Bronchial epithelial cell (primary cell): ENCODE measurements at places on chromosomes 6 and 20.

GRCh38 chr6:151118461-151119123 lies 121.2 kb upstream of the AKAP12 start:
- DNase-seq, result no peak

DNA sequence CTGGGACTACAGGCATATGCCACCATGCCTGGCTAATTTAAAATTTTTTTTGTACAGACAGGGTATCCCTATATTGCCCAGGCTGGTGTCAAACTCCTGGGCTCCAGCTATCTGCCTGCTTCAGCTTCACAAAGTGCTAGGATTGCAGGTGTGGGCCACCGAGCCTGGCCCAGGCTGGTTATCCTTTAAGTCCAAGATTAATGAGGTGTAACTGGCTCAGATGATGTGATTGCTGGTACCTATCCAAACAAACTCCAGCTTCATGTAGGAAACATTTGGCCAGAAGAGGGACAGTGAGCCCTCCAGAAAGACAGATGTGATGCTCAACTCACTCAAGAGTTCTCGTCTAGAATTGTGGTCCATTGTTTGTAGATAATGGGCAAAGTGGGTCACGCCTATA lies 9.2 kb upstream of the ZNF318 start:
- no peak for DNase-seq

DNA sequence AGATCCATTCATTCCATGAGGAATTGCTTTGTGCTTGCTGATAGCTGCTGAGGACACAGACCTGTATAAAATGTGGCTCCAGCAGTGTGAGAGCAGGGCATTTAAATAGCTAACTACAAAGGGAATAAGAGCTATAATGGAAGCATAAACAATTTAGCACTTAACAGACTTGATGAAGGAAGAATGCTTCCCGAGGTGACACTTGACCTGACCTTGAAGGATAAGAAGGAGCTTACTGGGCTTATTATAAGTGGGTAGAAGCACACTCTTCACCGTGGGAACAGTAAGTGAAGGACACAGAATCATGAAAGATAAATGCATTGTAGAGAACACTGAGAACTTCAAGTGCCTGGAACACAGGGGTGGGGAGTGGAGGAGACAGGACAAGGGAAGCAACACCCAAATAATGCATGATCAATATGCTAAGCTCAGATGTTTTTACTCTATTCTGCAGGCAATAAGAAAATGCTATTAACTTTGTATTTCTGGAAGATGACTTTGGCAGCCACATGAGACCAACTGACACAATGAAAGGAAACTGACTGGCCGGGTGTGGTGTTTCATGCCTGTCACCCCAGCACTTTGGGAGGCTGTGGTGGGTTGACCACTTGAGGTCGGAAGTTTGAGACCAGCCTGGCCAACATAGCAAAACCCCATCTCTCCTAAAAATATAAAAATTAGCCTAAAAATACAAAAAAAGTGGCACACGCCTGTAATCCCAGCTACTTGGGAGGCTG lies 84.2 kb downstream of the EPB41L2 start:
- DNase-seq, result no peak

- DNase-seq, result no peak
These were observed 118.7 kb downstream of the SYNDIG1 start for GRCh38 chr20:24588047-24588635.

GRCh38 chr6:87342829-87343228 lies 1.8 kb upstream of the C6orf163 start:
- no peak for DNase-seq

- DNase-seq, result peak; percentile 61
These were observed 61.1 kb downstream of the FAM217A start for GRCh38 chr6:4017834-4018170.

- peak; percentile 98 for DNase-seq
These were observed 9.0 kb downstream of the LRP11 start for GRCh38 chr6:149855040-149855654.

DNA sequence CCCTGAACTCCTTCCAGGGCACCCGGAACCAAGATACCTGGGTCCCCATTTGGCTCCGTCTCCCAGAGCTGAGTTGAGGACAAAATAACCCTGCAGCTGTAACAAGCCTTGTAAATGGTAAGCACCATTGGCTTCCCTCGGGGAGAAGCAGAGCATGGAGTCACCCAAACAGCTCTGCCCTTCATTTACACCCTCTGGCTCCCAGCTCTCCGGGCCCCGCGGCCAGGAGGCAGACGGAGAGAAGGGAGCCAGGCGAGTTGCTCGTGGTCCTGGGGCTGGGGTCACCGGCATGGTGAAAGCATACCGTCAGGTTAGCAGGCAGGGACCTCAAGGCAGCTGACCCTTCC lies 2.1 kb downstream of the TFEB start:
- DNase-seq, result no peak

DNA sequence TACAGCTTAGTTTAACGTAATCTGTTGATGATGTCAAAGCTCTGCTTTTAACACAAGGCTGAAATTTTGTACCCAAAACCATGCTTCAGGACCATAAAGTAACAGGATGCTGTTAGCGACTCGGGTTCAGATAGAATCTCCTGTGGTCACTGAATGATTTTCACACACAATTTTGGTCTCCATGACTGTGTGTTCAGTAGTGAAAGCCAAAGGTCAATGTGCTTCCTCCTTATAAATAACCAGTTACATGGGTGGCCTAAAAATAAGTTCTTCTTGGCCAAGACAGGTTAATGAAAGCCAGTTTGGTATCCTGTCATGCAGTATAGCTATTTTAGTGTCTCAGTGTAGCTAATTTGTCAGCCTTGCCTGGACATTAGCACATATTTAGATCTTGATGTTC lies 19.1 kb upstream of the LOC128125822 start:
- no peak for DNase-seq

GRCh38 chr20:20786428-20786827 lies 74.0 kb upstream of the RALGAPA2 start:
- DNase-seq, result no peak

DNA sequence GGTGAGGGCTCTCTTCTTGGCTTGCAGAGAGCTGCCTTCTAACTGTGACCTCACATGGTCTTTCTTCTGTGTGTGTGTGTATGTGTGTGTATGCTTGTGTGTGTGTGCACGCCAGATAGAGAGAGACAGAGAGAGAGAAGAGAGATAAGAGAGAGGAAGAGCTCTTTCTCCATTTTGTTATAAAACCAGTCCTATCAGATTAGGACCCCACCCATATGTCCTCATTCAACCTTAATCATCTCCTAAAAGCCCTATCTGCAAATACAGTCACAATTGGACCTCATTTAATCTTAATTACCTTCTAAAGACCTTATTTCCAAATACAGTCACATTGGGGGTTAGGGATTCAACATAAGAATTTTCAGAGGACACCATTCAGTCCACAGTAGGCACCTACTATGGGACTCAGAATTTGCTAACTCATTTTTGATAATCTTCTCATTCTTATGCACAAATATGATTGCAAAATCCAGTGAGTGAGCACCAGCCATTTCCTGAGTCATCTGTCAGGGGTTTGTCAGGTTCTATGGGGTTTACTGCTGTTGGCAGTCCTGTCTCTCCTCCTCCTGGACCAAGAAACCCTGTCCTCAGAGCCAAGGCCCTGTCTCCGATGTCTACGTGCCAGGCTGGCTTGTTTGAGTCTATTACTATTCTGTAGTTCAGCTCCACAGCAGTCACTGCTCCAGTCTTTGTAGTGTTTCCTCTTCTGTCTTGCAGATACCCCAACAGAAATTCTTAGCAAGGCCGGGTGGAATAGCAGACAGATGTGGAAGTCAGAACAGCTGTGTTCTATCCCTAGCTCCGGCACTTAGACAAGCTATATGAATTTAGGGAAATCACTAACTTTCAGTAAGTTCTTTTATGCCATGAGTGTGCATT lies 59.0 kb upstream of the FAM184A start:
- peak; percentile 81 for DNase-seq

- no peak for DNase-seq
These were observed 246.6 kb downstream of the LY86 start for GRCh38 chr6:6835223-6835503.

DNA sequence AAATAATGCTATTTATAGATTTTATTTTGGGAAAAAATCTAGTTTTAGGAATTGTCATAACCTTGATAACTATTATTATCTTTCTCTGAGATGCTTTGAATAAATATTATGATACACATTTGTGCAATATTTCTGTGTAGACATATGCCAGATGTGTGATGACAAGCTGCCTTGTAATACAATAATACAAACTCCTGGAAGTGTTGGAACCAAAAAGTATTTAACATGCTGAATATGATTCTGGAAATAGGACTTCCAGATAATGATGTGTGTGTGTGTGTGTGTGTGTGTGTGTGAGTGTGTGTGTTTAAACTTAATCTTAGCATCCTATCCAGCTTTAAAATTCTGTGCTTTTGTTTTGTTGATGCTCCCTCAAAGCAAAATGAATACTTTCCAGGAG lies 233.6 kb downstream of the ADGRB3 start:
- DNase-seq, result no peak

- DNase-seq, result no peak
These were observed 40.7 kb downstream of the BFSP1 start for GRCh38 chr20:17490501-17490900.

DNA sequence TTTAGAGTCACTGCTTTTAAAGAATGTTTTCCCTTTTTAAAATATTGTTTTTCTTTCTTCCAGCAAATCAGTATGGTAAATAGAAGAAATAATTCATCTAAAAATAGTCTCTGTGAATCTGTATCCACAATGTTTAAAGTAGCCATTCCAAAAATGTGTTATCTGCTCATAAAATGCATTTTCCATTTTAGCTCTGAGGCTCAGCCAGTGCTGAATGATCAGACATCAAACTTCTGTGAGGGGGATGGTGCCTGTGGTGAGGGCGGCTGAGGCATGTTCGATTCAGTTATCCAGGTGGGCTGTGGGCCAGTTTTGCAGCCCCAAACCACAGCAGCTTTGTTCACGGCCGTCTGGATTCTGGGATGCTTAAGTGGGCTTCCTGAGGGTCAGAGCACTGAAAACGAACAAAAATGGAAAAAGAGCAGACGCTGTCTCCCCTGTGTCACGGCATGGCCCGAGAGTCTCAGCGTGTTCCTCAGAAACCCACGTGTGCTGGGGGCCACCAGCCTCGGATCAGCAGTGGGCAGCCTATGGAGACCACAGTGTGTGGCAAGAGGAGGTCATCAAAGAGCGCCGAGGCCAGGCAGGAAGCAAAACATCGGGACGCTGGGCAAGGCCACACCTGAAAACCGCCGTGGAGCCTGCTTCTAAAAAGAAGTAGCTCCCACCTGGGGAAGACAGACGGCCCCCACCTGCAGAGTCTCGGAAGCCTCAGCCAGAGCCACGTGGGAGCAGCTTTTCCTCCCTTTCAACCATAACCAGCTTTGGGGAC lies 134.9 kb upstream of the THBS2 start:
- no peak for DNase-seq

GRCh38 chr6:149334201-149334600 lies 16.7 kb downstream of the TAB2 start:
- peak; percentile 86 for DNase-seq

DNA sequence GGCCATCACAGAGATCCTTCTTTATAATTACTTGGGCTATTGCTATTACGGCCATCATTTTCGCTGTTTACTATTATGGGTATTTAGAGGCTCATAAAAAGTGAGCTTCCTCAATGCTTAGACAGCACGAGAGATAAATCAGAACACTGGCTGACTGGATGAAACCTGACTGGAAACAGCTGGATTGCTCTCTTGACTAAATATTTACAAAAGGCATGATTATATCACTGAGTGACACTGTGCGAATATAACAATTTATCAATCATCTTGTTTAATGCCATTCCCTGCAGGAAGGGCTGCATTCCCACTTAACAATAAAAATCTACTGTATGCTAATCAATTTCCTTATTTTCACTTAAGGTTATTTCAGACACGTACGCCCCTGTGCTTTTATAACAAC lies 260.1 kb upstream of the ARID1B start:
- no peak for DNase-seq

DNA sequence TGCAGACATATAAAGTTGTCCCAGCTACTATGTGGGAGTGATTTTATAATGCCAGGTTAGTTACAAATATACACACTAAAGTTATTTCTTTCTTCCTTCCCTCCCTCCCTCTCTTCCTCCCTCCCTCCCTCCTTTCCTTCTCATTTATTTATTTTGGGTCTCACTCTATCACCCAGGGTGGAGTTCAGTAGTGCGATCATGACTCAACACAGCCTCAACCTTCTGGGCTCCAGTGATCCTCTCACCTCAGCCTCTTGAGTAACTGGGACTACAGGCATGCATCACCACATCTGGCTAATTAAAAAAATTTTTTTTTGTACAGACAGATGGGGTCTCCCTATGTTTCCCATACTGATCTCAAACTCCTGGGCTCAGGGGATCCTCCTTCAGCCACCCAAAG lies 59.2 kb downstream of the PHF20 start:
- DNase-seq, result peak; percentile 37

DNA sequence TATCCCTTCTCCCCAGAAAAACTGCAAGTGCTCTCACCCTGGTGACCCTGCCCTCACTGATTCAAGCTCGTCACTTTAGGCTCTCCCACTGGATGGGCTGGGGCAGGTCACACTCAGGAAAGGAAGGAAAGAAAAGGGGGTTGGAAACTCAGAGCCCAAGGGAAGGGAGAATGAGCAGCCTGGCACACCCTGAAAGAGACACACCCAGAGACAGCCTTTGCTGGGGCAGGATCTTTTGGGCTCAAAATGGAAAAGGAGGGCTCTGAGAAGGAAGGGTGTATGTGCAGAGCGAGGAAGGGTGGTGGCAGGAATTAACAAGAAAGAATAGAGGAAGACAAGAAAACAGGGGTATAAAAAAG lies 2.5 kb downstream of the PPP1R18 start:
- DNase-seq, result no peak

DNA sequence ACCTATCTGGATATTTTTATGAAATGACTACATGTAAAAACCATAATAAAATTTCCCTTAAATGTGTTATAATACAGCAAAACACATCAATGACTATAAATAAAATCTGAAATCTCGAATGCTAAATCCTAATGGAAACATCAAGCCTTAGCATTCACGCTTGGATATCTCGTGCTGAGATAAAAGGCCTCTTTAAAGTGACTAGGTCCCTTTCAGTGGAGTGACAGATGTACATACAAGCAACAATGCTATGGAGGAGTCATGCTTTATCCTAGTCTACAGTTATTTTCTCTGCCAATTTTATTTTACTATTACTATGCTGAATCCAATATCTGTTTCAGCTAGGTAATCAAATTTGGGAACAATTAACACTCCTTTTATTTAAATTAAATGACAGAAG lies 72.4 kb downstream of the MAP3K7 start:
- DNase-seq, result no peak

DNA sequence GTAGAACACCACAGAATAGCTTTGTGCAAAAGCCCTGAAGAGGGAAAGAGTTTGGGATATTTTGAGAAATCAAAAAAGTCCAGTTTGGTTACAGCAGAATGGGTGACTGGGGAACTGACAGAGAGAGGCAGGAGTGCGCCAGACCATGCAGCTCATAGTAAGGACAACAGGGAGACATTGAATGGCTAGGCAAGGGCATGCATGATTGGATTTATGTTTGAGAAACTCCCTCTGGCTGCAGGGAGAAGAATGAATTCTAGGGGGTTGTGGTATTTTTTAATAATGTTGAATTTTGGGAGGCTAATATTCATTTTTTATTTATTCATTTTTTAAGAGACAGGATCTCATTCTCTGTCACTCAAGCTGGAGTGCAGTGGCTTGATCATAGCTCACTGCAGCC lies 49.9 kb downstream of the TGM2 start:
- DNase-seq, result no peak

GRCh38 chr6:116144605-116145004 lies 18.7 kb upstream of the COL10A1 start:
- DNase-seq, result peak; percentile 63
